Esophagus mucosa (tissue), 1 donor: ENCODE measurements at places on chromosomes 16 and 17. TPM values are rescaled to one million over a fixed set of nuclear protein-coding genes. Genes with fewer than 3 reads are reported as not detected.

GRCh38 chr17:43779145-43780125 is 658 bp upstream of the DUSP3 start:
- ATAC-seq: no peak

The DPEP2 gene
- 0.68 TPM for total RNA-seq

DNA sequence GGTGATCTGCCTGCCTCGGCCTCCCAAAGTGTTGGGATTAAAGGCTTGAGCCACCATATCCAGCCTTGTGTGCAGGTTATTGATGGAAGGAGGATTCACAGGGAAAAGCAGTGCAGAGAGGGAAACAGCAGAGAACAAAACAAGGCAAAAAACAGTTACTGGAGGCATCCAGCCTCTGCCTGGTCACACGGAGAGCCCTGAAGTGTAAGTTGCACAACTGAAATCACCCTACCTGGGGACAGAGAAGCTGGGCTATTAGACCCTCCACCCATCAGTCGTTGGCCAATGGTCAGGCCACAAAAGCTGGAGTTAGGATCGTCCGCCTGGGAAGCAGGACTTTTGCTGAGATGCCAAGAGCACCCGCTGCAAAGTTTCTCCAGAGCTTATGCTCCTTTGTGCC is 57.9 kb upstream of the BCO1 start:
- no peak for ATAC-seq

DNA sequence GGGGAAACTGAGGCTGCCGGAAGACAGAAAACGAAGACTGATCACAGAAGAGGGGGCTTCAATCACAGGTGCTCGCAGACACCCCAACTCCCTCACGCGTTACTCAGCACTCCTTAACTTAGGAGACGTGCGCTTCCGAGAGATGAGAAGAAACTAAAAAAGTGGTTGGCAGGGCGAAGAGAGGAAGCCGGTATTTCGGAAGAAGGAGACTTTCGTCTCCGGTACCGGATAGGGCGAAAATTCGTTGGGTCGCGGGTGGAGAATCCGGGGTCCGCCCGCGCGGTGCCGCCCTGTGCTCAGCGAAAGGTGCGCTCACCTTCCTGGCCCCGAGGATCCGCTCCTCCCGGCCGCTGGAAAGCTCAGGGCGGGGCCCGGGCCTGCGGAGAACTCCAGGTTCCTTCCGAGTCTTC is 917 bp upstream of the TBX2 start:
- ATAC-seq: no peak

The KRT24 gene
- total RNA-seq: 10.0 TPM

DNA sequence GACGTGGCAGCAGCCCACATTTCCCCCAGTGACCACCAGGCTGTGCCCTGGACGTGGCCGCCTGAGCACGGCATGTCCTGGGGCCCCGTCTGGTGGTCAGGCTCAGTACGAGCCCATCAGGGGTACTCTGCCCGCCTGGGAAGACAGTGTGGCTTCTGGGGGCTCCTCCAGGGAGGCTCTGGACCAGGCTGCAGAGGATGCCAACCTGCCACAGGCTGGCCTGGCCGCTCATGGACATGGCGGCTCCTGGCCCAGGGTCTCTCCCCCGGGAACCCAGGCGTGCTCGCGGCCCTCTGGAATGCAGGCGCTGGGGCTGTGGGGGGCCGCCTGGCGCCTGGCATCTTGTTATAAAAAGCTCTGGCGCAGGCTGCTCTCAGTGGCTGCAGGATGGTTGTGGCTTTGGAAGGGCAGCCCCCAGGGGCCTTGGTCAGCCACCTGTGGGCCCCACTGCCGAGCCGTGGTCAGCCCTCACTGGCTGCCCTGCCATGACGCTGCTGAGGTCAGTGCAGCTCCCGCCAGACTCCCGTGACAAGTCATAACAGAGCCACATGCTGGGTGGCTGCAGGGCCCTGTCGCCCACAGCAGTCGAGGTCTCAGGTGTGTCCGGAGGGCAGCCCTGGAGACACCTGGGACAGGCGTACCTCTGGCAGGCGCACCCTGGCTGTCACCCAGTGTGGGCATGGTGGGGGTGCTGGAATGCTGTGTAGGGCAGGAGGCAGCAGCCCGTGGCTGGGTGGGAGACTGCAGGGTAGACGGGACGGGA is 15.0 kb downstream of the CENPX start:
- no peak for ATAC-seq

The CNTROB gene
- 15.4 TPM for total RNA-seq

- no peak for ATAC-seq
Observed at GRCh38 chr16:89280546-89281188, 63.2 kb downstream of the ZNF778 start.

The MARCHF10 gene
- total RNA-seq: not detected

GRCh38 chr16:70635336-70636016 is 10.9 kb upstream of the IL34 start:
- no peak for ATAC-seq

DNA sequence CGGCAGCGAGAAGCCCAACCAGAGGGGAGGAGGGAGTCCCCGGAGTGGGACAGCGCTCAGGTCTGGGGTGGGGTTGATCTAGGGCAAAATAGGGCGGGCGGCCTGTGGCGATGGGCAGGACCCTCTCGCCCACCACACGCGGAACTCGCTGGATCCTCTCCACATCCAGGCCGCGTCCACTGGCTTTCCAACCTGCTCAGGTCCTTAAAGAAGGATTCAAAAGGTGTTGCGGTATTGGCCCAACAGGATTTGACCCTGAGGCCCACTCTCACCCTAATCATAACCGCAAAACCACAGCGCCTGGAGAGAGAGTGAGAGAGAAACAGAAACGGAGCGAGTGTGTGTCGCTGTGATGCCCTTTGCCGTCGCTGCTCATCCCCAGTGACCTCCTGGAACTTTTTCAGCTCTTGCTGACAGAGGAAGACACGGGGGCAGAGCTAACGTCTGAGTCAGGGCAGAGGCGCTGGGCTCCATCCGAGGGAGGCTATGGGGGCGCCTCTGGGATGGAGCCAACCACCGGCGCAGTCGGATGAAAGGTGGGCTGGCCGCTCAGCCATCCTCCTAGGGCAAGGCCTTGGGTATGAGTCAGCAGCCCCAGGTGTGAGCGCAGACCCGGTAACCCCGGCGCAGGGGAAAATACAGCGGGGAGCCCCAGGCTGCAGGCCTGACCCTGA is 16.7 kb upstream of the OR1F1 start:
- ATAC-seq: no peak

GRCh38 chr16:46923513-46924295 is 39.5 kb downstream of the GPT2 start:
- no peak for ATAC-seq
